Activated T-helper 17 cell treated with anti-CD3 and anti-CD28 coated beads, Interleukin-2, amount 50 U/mL, for 72 hours (primary cell): ENCODE measurements at places on chromosomes 3 and 15. TPM values are rescaled to one million over a fixed set of nuclear protein-coding genes. Genes with fewer than 3 reads are reported as not detected.

DNA sequence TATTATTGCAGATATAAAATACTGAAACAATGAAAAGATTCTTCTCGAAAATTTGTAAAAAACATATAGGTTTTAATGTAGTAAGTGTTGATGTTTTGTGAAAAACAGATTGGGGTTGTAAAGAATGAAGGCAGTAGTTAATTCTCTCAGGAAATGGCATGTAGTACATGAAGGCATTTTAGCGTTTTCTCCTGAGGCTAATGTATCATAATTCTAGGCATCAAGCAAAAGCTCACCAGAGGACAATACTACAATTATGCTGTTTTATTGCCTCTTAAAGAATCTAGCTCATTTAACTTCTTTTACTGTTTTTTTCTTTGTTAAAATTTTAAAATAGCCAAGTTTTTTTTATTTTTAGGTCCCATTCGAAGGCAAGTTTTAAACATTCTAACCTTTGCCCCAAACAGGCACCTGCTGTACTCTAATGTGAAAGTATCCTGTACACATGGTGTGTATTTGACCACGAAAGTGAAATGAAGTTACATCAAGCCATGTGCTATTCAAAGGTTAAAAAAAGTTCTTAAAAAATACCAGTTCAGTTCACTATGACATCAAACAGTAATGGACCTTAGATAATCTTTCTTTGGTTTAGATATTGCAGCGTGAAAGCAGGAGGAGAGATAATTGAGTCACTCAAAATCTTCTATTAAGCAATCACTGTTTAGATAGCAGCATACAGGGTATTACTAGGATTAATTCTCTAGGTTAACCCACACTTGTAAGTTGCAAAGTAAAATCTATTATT is 163.6 kb downstream of the ECT2 start:
- ATAC-seq = no peak

DNA sequence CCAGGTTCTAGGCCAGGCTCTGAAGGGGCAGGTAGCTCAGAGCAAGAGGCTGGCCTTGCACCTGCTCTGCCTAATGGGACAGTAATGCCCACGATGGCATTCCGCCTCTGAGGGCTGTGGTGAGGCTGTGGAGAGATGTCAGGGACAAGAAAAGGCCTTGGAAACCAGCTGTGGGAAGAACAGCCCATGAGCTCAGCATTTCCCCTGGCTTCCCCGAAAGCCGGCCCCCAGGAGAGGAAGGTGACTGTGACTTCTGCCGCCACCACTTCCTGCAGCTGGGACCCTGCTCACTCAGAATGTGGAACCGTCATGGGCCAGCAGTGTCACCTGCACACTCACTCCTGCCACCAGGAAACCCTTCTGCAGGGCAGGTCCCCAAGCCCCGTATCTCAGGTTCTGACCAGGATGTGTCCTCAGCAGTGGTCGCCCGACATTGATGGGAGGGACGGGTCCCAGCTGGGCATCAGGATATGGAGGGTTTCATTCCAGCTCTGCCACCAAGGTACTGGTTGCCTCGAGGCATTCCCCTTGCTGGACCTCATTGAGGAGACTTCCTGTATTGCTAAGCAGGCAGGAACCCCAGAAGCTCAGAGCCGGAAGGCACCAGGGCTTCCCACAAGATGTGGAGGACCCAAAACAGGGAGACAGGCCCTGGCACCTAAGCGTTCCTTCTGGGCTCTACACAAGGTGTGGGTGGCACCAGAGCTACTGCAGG is 30.7 kb downstream of the SEMA7A start:
- ATAC-seq = peak; percentile 87

GRCh38 chr3:133410191-133410892 is 10.5 kb downstream of the BFSP2 start:
- ATAC-seq = no peak

- no peak for ATAC-seq
Measured at GRCh38 chr15:88790486-88790885, 12.8 kb upstream of the ACAN start.

SERINC4 gene
- total RNA-seq = 0.17 TPM

GOLGA6D gene
- 0.16 TPM for total RNA-seq

BCHE gene
- not detected for total RNA-seq

SUCNR1 gene
- not detected for total RNA-seq
